ENCODE measurements at places on chromosomes 13 and 19.

- DNase-seq, result no peak
These were observed 4.8 kb upstream of the CEBPA start for GRCh38 chr19:33306853-33307792.

GRCh38 chr19:30403203-30403985 lies 31.2 kb downstream of the ZNF536 start:
- no peak for DNase-seq

DNA sequence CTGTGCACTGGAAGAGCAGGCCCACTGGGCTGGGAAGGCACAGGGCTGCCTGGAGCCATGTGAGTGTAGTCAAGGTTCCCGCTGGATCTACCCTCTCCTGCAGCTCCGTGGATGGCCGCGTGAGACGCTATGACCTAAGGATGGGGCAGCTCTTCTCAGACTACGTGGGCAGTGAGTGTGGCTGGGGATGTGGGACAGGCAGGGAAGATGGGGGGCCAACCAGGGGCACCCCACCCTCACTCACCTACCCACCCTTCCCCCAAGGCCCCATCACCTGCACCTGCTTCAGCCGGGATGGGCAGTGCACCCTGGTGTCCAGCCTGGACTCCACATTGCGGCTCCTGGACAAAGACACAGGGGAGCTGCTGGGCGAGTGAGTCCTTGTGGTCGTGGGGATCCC lies 6.1 kb downstream of the WDR83 start:
- no peak for DNase-seq

DNA sequence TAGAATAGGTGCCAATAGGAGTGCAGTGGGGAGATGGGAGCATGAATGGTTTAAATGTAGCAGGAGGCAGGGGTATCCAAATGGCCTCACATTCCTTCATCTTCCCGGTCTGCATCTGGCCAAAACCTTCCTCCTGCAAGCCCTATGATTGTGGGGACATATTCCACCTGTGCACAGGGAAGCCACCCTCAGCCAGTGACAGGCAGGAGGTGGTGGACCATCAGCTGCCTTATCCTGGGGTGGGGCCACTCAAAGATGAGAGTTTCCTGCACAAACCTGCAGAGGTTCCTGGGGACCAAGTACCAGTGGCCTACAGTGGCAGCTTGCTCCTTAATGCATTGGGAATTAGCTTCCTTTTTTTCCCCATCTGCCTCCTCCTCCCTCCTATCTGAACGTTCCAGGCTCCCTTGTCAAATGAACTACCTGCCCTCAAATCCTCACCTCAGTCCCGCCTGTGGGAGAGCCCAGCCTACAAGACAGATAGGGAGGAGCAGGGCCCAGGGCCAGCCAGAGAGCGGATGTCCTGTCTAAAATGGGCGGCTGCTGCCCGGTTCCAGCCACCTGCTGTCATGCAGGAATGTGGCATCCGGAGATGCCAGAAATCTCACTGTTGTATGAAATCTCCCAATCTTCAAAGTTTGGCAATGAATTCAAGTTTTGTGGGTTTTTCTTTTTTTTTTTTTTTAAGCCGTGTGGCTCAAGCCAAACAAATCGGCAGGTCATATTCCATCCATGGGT lies 85.0 kb downstream of the TSHZ3 start:
- DNase-seq, result peak; percentile 63

DNA sequence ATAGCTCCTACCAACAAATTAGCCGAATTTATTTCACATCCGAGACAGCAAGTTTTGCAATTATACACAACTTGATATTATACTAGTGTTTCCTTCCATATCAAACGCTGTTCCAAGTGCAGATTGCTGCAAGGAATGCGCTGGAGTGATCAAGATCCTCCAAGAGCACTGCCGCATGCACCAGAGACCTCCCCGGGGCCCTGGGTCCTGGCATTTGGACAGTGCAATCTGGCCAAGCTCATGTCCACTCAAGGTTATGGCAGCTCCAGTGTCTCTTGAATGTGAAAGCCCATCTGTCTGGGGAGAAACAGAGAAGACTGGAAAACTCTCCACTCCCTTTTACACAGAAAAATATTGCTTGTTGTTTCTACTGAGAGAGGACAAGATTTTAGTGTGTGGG lies 111.9 kb downstream of the HSPH1 start:
- DNase-seq, result no peak

DNA sequence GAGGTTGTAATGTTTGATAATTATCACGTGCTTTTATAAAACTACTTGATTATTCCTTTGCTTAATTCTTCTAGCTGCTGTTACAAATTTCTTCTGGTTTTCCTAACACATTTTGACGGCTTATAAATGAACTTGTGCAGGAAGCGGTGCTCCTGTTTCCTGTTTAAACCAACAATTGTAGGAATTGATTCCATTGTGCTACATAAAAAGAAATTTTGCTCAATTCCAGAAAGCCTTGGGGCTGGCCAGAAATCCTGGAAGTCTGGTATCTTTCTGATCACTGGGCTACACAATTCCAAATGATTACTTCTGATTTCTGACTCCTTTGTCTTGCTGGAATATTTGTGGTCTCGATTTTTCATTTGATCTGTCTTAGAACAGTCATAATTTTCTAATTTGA lies 14.9 kb downstream of the RFC3 start:
- no peak for DNase-seq

DNA sequence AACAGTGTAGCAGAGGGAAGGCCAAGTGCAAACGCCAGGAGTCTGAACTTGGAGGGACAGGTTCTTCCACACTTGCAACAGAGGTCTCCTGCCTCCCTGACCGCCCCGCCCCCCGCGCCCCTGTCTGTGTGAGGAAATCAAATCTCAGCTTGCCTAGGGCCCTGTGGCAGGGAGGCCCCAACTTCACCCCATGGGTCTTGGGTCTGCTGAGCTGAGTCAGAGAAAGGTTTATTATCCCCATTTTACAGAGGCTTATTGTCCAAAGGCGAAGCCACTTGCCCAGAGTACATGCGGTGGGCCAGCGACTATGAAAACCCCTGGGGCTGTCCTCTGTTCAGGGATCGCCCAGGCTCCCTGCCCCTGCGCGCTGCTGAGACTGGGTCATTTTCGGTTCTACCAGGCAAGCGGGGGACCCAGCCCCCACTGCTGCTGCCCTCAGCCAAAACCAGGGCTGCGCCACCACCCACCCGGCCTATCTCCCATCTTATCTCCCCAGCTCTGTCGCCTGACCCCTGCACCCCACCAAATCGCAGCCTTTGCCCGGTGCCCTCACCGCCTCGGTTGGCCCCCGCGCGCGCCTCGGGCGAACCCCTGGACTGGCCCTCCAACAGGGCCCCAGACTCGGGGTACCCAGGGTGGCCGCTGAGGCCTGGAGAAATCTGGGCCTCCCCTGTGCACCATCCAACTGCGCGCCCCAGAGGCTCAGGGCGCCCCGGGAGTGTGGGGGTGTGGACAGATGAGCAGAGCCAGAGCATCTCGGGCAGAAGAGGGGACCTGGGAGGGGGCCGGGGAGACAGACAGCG lies 850 bp upstream of the CERS4 start:
- no peak for DNase-seq

- no peak for DNase-seq
These were observed 4.1 kb upstream of the C19orf81 start for GRCh38 chr19:50645107-50645506.

DNA sequence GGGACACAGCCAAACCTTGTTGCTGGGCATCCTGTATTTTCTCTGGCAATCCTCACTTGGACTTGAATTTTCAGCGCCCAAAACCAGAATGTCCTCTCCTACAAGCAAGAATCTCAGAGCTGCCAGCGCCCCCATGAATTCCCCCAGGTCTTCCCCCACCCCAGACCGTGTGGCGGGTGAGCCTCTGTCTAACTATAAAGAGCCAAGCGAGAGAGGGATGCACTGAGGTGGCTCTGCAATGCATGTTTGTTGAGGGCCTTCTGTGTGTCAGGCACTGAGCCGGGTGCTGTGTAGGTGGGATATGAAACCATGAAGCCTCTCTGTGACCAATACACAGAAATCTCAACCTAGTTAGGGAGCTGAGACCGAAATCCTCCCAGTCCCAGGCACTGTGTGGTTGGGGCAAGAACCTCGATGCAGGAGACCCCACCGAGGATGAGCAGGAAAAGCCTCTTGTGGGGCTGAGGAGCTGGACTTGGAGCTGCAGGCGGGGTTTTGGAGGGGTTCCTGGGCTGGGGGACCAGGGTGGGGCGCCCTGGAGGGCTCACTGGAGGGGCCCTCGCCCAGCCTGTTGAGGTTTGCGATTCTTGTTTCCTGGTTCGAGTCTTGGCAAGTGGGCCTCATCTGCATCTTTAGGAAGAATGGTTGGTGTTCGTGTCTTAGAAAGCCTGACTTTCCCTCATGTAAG lies 12.4 kb upstream of the PROZ start:
- DNase-seq, result no peak

- no peak for DNase-seq
These were observed 21.6 kb upstream of the CCL25 start for GRCh38 chr19:8030960-8031359.

DNA sequence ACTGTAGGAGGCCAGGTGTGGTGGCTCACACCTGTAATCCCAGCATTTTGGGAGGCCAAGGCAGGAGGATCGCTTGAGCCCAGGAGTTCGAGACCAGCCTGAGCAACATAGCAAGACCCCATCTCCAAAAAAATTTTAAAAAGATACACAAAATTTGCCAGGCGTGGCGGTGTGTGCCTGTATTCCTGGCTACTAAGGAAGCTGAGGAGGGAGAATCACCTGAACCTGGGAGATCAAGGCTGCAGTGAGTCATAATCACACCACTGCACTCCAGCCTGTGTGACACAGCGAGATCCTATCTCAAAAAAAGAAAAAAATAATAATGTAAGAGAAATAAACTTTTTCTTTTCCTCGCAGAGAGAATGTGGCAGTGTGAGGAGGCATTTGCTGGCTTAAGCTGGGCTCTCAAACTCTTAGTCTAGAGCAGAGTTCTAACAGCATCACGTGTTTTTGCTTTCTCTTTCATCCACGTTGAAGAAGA lies 21.1 kb downstream of the FAM187B start:
- no peak for DNase-seq

DNA sequence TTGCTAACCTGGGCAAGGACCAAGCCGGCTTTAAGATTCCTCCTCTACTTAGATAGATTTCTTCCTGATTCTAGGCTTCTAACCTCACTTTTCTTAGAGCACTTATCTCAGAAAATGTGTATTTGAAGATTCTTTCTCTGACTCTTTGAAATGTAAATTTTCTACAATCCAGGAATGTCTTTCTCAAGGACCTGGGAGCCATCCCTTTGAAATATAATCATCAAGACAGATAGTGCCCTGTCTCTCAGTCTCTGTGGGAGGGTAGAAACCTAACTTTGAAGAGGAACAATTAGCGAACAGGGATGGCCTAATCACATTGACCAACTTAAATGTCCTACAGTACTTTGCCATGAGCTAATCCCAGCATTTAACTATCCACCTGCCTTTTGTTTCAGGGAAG lies 1646.0 kb downstream of the PCDH9 start:
- DNase-seq, result no peak

DNA sequence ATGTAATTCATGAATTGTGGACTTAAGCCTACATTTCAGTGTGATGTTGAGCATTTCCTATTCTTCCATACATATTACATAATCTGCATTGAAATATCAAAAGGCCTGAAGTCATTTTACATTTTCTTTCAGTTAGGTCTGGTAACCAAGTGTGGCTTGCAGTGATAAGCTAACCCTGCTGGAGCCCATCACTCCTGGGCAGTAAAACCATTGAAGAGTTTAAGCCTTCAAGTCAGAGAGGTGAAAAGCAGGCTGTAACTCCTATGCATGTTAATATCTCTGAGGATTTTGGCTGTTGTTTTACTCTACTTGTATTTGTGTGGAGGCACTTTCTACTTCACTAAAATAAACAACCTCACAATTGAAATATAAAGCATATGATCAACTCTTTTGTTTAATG lies 248.8 kb downstream of the SLITRK5 start:
- DNase-seq, result no peak

- no peak for DNase-seq
These were observed 86.1 kb upstream of the TM9SF2 start for GRCh38 chr13:99415014-99415650.
